Activated CD4-positive, alpha-beta T cell treated with anti-CD3 and anti-CD28 coated beads, Interleukin-2, amount 50 U/mL, for 48 hours (primary cell): ENCODE measurements at places on chromosomes 16 and 17.

DNA sequence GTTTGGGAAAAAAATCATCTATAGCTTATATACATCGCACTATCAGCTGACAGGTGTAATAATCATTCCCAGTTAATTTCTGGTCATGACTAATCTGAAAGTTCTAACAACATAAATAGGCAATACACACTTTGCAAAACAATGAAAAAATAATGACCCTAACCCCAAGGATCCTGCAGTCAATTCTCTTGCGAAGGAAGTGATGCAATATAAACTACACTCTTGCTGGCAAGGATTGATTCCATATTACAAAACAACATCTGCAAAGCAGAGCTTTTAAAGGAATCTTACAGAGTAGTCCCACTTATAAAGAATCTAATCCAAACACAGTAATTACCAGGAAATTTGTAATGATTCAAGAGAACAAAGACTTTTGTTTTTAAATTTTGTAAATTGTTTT lies 73.4 kb downstream of the MYO1D start:
- no peak for DNase-seq

DNA sequence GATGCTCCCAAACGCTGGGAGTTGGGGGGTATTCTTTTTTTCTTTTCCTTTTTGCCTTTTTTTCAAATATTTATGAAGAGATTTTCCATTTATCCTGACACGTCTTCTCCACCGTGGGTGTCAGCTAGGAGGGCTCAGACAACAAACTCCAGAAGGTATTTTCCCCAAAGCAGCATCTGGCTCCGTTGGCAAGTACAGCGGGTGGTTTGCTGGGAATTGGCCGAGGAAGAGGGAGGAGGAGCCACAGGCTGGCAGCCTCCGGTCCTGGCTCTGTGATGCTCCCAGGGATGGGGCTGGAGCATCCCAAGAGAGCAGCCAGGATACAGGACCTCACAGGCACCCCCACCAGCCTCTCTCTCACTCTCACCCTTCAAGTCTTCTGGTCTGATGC lies 10.9 kb upstream of the CACNG4 start:
- no peak for DNase-seq

DNA sequence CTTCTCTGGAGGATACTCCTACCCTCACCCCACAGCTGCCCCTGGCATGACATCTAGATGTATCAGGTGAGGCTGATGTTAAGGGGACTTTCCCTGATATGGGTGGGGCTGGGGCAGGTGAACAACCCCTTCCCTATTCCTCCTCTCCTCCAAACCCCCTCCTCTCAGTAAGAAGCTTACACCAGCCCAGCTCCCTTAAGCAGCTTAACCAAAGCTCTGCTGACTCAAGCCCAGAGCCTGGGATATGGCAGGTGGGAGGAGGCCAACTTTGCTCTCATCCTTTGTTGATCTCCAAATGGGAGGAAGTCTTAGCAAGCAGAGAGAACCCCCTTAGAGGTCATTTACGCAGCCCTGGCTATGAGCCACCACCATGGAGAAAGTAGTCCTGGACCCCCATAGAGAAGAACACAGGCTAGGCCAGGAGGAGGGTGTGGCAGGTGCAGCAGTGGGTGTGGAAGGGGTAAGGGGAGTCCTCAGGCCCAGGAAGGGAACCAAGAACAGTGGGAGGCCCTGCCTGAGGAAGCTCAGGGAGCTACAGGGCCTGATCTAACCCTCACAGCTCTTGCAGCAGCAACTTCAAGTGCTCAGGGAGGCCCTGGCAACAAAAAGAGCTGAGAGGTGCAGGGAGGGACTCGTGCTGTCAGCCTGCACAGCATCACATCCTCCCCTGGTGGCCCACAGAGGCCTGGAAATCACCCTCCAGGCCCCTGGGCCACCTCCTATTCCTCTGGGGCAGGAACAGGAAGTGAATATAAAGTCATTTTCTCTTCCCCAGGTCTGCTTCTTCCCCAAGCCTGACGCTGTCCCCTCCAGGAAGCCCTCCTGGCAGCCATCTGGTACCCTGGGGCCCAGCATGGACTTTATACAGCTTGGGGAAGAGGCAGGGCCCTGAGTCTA lies 2.9 kb downstream of the UNC119 start:
- DNase-seq, result peak; percentile 57

DNA sequence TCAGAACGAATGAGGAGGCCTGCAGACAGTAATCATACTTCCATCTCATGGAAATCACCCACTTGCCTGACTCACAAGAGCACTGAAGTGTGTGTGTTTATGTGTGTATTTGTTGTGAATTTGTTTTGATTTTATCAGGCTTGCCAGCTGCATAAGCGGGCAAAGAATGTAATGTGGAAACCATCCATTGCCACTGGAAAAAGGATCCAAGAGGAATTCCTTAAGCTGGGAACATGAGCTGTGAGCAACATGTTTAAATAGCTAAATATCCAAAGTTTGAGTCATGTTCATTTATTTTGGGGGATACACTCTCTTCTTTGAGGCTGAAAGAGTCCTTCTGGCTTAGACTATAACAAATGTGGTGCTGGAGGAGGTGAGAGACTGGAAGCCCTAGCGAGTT lies 198.4 kb upstream of the TBX2 start:
- no peak for DNase-seq

- no peak for DNase-seq
Observed at GRCh38 chr16:64440005-64440404, 681.9 kb downstream of the CDH11 start.

- DNase-seq, result no peak
Observed at GRCh38 chr17:18964550-18964949, 12.6 kb downstream of the SLC5A10 start.

- DNase-seq, result peak; percentile 76
Observed at GRCh38 chr16:49281843-49282642, 405 bp upstream of the CBLN1 start.

GRCh38 chr16:2964475-2965336 lies 631 bp downstream of the KREMEN2 start:
- DNase-seq, result peak; percentile 74

GRCh38 chr16:84482951-84483881 lies 21.2 kb downstream of the MEAK7 start:
- no peak for DNase-seq
